ENCODE measurements at places on chromosomes 7 and 10. TPM values are rescaled to one million over a fixed set of nuclear protein-coding genes. Genes with fewer than 3 reads are reported as not detected.

DNA sequence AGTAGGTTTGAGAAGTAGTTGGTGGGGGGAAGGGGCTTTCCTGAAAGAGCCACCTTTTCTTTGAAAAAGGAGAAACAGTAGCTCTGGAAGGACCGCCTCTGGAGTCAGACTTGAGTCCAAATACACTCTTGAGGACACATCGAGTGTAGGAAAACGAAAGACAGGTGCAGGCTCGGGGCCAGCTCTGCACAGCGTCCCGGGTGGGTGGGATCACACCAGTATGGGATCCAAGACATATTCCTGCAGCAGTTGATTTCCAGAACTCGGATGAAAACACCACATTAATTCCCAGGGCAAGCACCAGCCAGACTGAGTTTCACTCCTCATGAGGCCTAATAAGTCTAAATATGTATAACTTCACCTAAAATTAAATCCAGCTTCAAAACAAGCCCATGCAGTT is 61.4 kb downstream of the ASB13 start:
- no peak overlapping the region for H3K27ac ChIP-seq
- peaks cover 15% of the 10 kb centered on the region for H3K4me1 ChIP-seq
- no peak for DNase-seq

DNA sequence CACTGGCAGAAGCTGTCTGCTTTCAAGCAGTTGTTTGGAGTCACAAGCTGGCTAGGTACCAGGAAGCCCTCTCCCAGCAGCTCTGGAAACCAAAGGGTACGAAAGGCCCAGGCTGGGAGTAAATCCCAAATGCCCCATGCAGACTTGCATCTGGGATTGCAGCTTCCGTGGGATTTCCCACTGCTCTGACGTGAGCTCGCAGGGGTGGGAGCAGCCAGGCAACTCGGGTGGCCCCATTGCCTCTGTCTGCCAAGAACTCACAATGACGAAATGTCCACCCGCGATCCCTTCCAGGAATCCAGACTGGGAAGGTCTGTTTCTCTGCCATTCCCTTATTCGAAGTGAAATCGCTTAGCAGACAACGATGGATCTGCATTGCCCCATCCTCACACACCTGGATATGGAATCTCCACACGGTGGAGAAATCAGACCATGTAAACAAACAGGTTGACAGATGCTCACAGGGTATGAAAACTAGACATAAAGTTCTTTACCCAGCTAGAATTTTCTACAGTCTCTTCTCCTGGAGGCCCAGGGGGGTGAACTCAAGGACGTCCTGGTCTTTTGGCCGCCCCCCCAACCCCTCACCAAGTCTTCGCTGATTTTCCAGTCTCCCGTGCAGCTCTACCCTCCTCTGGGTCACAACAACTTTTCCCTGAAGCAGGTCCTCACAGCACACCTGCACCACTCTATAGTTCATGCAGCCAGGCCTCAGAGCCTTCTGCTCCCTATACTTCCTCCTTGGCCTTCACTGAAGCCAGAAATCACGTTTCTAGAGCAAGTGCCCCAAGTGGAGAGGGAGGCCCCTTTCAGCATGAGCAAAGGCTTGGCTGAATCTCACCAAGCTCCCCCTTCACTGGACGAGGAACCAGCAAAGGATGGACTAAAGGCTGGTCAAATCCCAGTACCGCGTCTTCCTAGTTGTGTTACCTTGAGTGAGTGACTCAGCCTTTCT is 20.0 kb downstream of the SH3PXD2A start:
- peaks cover 4% of the 10 kb centered on the region for H3K27me3 ChIP-seq
- H3K36me3 ChIP-seq, result peaks cover 9% of the 10 kb centered on the region
- peaks cover 43% of the 10 kb centered on the region for H3K4me1 ChIP-seq
- H3K27ac ChIP-seq, result no peak overlapping the region

- DNase-seq, result no peak
- no peak overlapping the region for H3K27ac ChIP-seq
- H3K4me3 ChIP-seq, result no peak overlapping the region
- H3K36me3 ChIP-seq, result no peaks in the 10 kb centered on the region
Observed at GRCh38 chr10:86030312-86030711, 336.3 kb downstream of the GRID1 start.

- H3K4me3 ChIP-seq, result no peak overlapping the region
- H3K27ac ChIP-seq, result no peak overlapping the region
- peaks cover 4% of the 10 kb centered on the region for H3K27me3 ChIP-seq
Observed at GRCh38 chr10:129706523-129706922, 239.5 kb downstream of the MGMT start.

Gene NEURL1
- 102 TPM for total RNA-seq

GRCh38 chr7:133987582-133987981 is 139.6 kb upstream of the LRGUK start:
- H3K27me3 ChIP-seq, result no peaks in the 10 kb centered on the region
- peaks cover 17% of the 10 kb centered on the region for H3K4me1 ChIP-seq
- no peak overlapping the region for H3K4me3 ChIP-seq
- H3K27ac ChIP-seq, result no peak overlapping the region
- peaks cover 4% of the 10 kb centered on the region for H3K36me3 ChIP-seq

DNA sequence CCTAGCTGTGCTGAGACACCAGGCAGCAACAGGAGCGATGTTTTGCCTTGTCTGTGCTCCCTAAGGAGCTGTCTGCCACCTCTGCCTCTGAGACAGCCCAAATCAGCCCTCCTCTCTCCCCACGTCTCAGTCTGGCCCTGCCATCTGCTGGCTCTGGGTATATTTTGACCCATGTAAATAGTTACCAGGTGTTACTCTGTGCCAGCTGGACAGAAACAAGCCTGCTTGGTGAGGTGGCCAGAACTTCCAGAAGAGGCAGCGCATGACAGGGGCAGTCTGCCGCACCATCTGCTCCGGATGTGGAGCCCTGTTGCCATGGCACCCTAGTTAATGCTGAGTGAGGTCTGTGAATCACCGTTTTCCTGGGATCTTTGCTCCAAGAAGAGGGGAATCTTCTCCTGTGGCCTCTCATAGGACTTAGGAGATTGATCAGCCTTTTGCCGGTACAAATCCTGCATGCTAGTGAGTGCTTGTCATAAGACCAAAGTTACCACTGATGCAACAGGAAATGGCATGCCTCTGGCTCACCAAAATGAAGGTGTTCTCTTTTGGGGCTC is 31.8 kb downstream of the GSTO2 start:
- H3K4me3 ChIP-seq, result no peak overlapping the region
- DNase-seq, result no peak
- peaks cover 33% of the 10 kb centered on the region for H3K4me1 ChIP-seq
- peaks cover 3% of the 10 kb centered on the region for H3K27me3 ChIP-seq
- H3K36me3 ChIP-seq, result peaks cover 3% of the 10 kb centered on the region

- DNase-seq, result peak; percentile 29
- H3K4me1 ChIP-seq, result peaks cover 9% of the 10 kb centered on the region
- no peak overlapping the region for H3K4me3 ChIP-seq
Observed at GRCh38 chr7:26618449-26618848, 245.9 kb downstream of the SKAP2 start.

Data from type B pancreatic cell (in vitro differentiated cells).